ENCODE measurements at places on chromosomes 16 and 17.

GRCh38 chr17:62882878-62883277 is 74.8 kb upstream of the MARCHF10 start:
- DNase-seq: no peak

- DNase-seq: no peak
Measured at GRCh38 chr17:65529761-65530522, 31.5 kb downstream of the AXIN2 start.

DNA sequence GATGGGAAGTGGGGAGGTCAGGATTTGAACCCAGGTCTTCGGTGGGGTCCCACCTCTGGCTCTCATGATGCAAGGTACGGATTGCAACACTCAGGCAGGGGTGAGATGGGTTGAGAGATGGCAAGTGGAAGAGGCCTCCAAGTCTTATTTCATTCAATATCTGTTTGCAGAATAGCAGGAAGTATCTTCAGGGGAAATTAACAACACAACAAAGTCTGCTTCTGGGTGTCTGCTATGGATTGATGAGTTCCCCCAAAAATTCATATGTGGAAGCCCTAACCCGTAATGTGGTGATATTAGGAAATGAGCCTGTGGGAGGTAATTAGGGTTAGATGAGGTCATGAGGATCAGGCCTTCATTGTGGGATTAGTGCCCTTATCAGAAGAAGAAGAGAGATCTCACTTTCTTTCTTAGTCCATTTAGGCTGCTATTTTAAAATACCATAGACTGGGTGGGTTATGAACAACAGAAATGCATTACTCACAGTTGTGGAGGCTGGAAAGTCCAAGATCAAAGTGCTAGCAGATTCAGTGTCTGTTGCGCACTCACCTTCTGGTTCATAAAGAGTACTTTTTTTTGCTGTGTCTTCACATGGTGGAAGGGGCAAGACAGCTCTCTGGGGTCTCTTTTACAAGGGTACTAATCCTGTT is 4.4 kb upstream of the CD300H start:
- DNase-seq: no peak

DNA sequence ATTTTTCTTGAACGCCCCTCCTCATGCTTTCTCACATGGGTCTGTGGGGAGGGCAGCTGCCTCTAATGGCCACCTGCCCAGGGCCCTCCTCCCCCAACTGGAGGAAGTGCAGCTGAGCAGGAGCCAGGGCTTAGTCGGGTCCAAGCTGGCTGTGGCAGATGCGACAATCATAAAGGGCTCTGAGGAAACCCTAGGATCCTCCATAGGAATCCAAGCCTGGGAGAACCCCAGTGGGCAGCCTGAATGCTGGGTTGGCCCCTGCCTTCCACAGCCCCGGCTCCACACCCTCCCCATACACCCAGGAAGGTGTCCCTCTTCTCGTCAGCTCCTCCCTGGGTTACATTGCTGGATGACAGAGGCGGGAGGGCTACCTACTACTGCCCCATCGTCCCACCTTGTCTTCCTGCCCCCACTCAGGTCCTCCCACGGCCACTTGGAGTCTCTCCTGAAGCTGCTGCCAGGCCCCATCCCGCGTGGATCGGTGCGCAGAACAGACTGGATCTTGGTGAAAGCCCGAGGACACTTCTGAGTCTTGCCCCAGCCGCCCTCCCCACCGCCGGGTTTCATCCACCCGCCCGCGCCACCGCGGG is 15.6 kb upstream of the CBFB start:
- DNase-seq: no peak

DNA sequence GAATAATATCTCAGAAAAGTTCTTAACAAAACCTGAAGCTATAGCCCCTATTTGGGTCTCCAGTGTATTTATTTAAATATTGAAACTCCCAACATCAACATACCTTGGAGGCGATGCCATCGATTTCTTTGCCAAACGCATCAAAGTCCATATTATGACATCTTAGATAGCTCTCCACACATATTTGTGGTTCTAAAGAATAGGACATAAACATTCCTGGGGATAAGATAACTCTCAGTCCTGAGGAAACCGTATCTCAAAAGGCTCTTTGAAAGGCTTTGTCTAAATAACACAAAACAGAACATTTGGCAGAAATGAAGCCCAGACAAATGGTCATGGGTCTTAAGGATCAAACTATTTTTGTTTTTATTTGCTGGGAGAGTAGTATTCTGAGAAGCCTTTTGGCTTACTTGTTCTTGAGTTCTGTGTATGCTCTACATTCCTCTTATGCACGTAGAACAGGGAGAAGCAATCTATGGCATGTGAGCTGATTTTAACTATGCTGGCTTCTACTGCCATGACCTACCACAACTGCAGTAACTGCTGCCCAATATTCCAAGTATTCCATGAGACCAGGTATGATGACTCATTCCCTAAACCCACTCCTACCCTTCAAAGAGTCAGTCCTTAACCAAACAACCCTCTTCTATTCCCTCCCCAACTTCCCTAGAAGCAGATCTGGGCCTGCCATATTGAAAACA is 279.0 kb upstream of the ZFHX3 start:
- no peak for DNase-seq
